ENCODE measurements at places on chromosomes 5 and 9.

- no peak for DNase-seq
Observed at GRCh38 chr5:56055859-56056258, 61.1 kb upstream of the IL6ST start.

DNA sequence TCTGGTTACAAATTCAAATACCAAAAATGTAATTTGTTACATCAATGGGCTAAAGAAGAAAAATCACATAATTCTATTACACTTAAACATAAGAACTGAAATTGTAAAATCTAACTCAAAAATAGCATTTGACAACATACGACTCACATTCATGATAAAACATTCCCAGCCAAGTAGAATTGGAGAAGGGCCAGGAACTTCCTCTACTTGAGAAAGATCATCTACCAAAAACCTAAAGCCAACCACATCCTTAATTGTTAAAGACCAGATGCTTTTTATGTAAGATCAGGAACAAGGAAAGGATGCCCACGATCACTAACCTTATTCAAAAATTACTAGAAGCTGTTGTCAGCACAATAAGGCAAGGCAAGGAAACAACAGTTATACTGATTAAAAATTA lies 1819.8 kb upstream of the C9orf72 start:
- DNase-seq = no peak

DNA sequence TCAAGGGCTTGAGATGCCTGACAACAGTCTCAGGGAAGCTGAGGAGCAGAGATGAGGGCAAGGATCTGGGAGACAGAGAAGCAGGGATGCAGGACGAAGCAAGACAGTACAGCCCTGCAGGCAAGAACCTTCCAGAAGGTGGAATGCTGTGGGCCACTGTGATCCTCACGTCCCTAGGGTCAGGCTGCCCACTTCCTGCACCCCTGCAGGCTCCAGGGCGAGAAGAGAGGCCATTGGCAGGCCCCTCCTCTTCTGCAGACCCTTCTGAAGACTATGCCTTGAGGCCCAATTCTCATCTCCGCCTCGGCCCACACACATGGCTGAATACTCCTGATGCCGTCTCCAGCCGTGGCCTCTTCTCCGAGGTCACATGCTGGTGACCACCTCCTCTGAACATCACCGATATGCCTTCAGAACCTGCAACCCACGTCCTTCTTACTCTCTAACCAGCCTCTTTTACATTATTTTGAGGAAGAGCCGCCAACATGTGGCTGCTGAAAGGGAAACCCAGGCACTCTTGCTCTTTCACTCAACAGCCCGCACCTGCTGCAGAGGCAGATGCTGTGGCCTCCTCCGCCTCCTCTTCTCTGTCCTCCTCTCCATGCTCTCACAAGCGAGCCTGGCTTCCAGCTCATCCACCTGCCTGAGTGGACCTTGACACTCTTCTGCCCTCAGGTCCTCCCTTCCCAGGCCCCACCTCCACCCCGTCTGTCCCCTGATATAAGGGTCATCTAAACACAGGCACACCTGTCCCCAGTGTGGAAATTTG lies 181.5 kb downstream of the IRX2 start:
- no peak for DNase-seq

DNA sequence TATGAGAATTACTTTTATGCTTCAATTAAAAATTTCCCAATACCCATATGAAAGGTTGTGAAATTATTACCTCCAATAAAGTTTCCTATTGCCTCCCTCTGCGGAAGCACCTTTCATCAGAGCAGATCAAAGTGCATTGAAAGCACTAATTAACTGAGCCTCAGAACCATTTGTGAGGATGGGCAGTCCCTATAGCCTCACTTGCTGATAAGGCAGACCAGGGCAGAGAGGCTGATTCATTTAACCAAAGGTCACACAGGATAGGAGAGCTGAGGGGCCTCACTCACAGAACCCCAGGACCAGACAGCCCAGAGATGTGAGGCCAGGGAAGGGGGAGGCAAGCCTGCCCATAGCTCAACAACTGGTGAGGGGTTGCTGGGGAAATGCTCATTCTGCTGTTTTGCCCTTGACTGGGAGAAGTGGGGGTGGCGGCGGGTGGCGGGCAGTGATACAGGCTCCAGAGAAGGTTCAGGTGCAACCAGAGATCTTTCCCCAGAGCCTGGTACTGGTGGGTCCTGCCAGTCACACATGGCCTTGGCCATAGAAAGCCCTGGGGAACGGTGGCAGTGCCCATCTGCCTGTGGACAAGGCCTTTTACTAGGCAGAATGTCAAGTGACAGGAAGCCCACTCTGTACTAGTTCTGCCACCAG lies 57.9 kb downstream of the MACROH2A1 start:
- DNase-seq = no peak

DNA sequence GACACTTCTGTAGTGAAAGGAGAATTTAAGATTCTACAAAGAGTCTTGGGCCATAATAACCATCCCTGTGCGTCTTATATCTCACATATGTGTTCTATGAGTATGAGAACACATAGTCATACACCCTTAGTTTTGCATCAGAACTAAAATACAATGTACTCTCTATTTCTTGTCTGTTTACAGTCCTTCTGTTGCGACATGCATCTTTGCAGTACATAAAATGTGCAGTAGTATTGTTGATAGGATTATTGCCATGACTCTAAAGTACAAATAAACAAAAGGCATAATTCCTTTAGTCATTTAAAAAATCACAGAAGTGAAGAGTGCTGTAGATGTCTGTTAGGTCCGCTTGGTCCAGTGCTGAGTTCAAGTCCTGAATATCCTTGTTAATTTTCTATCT lies 201.9 kb downstream of the NR3C1 start:
- no peak for DNase-seq

- DNase-seq = no peak
Observed at GRCh38 chr9:99118782-99119466, 14.0 kb downstream of the TGFBR1 start.

DNA sequence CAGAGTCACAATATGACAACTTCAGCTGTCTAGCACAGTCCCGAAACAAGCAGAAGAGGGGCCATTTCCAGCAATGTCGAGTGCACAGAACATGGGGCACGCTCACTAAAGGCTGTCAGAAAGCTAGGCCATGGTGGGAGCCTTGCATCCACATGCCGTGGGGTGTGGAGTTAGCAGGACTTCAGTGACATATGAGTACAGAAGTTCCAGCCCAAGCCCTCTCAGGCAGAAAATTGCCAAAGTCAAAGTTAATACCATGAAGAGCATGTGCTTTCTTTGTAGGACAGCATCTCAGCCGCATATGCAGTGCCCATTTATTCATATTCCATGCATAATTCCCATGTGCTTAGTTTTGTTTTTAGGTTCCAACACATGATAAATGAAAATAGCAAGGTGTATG lies 26.7 kb downstream of the ECM2 start:
- DNase-seq = no peak

GRCh38 chr9:121645003-121645402 lies 6.4 kb upstream of the DAB2IP start:
- DNase-seq = no peak

DNA sequence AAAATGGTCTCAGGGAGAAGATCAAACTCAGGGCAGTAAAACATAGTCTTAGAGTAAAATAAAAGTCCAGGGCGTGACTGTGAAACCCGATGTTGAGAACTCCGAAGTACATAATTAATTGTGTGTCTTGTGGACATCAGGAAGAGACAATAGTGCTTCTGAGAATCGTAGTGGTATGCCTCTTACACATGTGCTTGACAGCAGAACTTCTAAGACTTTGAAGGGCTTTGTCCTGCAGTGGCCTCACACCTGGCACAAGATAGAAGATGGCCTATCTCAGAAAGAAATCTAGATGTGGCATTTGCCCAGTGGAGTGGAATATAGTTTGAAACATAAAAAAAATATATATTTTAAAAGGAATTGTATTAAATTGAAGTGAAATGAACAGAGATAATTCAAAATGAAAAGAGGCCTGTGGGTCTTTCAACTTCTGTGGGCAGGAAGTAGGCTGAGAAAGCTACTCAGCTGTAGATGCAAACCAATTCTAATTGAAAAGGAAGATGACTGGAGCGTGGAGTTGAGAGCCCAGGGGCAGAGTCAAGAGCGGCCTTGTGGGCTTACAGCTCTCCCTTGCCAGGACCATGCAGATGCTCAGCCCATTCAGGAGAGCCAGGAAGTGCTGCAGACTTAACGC lies 468.4 kb downstream of the KDM4C start:
- no peak for DNase-seq
